ENCODE measurements at places on chromosomes 7 and 10.
A peak's percentile ranks its signal among the peaks of the same experiment; 100 is the strongest.

DNA sequence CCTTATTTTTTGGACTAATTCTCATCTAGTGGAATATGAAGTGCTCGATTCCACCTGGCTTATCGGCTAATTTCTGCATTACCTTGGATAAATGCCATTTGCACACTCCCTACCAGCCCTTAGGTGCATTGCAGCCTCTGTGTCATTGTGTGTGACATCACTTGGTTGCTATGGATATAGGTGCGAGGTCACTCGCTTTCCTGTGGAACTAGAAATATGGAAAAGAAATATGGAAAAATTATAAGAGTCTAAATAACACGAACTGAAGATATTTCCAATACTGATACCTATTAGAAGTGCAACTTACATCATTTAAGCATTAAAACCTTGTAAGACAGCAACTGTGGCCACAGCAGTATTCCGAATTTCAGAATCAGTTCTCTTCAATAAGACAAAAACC is 2.0 kb downstream of the YWHAG start:
- DNase-seq = no peak

- DNase-seq = no peak
Measured at GRCh38 chr7:149325248-149325647, 63.3 kb downstream of the ZNF783 start.

DNA sequence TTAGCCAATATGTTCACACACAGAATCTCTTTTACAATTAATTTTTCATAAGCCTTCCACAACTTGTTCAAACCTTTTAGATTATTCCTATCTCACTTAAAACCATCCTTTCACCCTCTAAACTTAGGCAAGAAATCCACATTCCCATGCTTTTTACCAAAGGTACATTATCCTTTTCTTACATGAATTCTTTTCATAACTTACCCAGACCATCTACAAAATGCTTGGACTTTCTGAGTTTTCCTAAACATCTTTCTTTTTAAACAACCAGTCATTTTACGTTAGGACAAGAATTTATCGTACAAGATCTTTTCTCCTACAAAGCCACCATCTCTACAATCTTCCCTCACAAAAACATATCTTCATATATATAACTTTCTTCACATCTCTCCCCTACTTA is 18.8 kb upstream of the GARS1 start:
- DNase-seq = no peak

DNA sequence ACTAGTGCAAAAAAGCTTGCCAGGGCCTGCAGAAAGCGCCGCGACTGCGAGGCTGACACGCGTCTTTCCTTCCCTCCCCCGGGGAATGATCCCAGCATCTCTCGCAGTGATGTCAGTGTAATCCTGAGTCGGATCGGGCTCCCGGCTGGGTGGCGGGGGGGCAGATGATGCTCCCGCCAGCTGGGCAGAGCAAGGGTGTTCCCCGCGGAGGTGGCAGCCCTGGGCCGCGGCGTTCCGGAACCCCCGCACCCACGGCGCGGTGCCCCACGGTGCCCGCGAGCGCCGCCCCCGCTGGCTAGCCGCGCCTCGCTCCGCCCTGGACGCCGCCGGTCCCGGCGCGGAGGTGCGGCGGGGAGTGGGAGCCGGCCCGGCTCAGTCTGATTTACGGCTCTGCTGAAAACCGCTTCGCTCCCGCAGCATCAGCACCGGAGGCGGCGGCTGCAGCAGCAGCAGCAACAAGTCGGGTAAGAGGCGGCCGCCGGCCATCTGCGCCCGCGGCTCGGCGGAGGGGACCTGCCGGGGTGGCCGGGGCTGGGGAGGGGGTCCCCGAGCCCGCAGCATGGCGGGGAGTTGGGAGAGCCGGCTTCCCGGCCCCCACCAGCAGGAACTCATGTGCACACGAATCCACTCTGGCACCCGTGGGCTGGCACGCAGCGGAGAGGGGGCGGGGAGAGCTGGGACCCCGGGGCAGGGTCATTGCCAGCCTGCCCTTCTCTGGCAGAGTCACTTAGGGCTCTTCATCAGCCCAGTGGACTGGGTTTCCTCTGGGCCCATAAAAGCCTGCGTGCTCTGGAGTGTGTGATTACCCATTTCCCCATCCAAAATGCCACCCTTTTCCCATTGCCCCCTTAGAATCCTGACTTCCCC is at the start of gene ZNF365:
TSS of gene ZNF365 (plus strand) at position 375 of the 867 bp plus-strand sequence. CDS start 1,825 bp downstream, outside the sequence.
- peak; percentile 41 for DNase-seq

DNA sequence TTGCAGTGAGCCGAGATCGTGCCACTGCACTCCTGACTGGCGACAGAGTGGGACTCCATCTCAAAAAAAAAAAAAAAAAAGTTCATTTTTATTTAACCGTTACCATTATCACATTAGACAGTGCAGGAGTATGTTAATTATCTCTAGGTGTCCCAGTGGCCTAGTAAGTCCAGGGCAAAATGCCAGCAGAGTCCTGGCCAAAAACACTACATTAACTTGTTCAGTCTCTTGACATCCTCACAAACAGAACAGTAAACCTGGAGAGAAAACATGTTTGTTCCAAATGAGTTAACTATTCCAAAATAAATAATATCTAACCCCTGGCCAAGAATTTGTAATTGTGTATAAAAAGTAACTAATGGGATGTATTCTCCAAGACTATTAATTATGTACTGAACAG is 43.2 kb downstream of the PTPRZ1 start:
- no peak for DNase-seq

DNA sequence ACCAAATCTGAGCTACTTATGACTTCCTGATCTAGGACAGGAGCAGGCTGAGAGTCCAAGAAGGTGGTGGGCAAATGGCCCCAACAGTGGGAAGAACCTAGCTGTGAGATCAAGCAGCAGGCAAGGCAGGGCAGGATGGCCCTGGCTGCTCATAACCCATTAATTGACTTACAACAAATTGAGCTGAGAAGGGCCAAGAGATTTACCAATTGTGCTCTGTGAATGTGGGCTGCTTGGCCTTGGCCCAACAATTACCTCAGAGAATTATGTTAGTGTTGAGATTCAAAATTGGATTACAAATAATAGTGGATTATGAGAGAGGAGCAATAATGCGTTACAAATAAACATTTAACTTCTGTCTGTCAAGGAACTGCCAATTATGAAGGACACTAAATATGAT is 956.5 kb downstream of the KCNMA1 start:
- no peak for DNase-seq

GRCh38 chr7:155770241-155770640 is 42.0 kb downstream of the SHH start:
- DNase-seq = no peak

DNA sequence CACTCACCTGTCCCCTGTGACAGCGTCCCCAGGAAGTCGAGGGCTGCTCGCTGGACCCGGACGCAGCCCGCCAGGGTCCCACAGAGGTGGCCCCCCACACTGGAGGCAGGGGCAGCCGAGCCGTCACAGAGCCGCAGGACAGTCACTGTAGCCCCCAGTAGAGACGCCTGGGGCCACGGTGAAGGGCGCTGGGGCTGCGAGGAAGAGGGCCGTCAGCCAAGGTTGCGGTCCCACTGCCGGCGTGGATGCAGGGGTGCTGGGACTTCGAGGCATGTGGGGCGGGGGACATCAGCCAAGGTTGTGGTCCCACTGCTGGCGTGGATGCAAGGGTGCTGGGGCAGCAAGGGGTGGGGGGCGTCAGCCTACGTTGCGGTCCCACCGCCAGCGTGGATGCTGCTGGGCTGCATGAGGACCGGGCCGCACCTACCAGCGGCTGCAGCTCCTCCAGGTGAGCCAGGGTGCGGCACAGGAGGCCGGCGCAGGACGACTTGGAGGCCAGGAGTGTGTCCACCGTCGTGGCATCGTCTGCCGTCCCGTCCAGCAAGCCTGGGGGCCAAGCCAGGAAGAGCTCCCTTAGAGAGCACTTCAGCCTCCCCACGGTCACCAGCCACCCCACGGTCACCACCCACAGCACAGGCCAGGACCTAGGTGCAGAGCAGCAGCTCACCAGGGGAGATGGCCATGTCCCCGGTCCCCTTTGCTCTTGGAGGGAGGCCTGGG is 13.9 kb downstream of the BRAT1 start:
- no peak for DNase-seq

- no peak for DNase-seq
Measured at GRCh38 chr7:47580811-47581331, 1.0 kb downstream of the TNS3 start.

GRCh38 chr7:23022258-23022769 is 8.4 kb upstream of the HYCC1 start:
- DNase-seq = no peak

- DNase-seq = no peak
Measured at GRCh38 chr7:44324204-44324480, 1.3 kb downstream of the CAMK2B start.

DNA sequence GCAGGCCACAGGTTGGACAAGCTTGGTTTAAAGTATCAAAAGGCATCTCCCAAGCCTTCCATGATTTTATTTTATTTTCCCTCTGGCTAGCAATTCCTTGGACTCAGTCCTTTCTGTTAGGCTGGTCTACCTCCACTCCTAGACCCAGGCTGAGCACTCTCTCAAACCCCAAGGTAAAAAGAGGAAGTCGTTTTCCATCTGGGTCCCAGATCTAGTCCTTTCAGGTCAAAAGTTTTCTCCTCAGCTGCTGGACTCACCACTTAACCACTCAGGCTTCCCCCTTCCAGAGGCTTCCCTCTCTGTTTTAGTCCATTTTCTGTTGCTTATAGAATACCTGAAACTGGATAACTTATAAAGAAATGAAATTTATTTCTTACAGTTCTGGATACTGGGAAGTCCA is 252.3 kb upstream of the MKLN1 start:
- DNase-seq = no peak

GRCh38 chr10:120607710-120608703 is 151.0 kb downstream of the PLPP4 start:
- no peak for DNase-seq

- no peak for DNase-seq
Measured at GRCh38 chr7:71459132-71459531, 327.2 kb downstream of the GALNT17 start.

- peak; percentile 36 for DNase-seq
Measured at GRCh38 chr10:129035052-129035827, 431.8 kb upstream of the MGMT start.

DNA sequence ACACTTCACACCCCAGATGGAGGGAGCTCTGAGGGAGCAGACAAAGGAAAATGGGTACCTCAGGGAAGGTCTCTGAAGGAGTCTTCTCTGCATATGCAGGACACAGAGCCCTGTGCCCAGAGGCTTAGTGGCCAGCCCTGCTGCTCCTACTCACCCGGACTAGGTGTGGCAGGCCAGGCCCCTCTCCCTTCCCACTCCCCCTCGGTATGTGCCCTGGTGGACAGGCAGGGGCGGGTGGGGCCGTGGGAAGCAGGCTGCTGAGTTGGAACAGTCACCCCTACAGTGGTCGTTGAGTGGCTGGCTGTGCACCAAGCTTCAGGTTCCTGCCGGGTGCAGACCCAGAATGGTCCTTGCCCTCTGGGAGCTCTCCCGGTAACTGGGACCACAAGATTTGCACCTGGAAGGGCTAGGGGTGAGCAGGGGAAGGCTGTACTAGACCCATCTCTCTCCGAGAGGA is 68.6 kb downstream of the ZMIZ1 start:
- no peak for DNase-seq

GRCh38 chr10:31708046-31708445 is 220.6 kb downstream of the ARHGAP12 start:
- DNase-seq = no peak

- DNase-seq = no peak
Measured at GRCh38 chr10:79314761-79315601, 32.3 kb upstream of the PPIF start.

DNA sequence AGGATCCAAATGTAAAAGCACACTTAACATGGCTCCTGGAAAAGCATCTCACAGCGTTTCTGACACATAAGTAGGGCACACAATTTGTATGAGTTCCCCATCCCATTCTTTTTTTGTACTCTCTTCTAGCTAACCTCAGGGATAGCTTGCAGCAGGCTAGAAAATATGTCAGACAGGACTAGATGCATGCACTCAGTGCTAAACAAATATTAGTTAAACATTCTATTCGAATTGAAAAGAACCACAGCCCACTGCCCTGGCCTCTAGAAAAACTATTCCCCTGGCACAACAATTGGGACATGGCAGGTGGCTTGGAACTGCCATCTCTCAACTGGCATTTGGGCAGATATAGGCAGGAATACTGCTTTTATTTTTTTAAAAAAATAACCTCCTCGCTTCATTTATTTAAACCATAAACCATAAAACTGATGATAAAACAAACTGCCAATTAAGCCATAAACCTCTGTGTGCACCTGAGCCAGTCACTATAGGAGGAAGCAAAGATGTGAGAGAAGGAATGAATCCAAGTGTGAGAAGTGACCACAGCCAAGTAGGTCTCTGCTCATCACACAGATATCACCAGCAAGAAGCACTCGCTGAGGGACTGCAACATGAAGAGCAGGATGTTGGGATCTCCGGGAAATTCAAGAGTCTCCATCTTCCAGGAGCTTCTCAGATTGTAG is 394.1 kb downstream of the NEBL start:
- DNase-seq = no peak

DNA sequence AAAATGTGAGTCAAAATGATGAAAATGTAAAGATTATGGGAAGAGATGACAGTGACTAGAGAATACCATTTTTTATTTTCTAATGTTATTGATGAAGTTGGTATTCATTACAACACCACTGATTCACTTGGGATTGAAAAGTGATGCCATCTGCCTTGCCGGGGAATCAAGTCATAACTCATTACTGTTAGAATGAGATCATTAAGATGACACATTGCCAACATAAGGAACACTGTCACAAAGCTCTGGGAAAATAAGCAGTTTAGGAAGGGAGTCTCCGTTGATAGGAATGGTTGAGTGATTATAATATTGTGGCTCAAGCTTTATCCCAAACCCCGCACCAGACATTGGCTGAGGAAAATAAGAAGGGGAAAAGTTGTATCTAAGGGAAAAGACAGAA is 121.5 kb upstream of the PLPP4 start:
- no peak for DNase-seq

DNA sequence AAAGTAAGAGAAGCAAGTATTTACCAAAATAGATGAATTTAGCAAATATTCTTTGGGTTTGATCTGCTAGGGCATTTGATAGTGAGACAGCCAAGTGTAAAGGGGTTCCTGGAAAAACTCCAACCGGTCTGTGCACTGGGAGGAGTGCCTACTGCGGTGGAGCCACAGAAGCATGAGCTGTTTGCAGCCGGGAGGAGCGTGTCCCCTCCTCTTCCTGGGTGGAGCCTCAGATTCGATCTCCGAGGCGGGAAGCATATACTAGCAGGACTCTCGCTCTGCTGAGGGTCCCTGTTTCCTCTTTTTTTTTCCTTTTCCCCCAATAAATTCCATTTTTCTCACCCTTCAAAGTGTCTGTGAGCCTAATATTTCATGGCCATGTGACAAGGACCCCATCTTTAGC is 45.1 kb upstream of the MET start:
- DNase-seq = no peak

DNA sequence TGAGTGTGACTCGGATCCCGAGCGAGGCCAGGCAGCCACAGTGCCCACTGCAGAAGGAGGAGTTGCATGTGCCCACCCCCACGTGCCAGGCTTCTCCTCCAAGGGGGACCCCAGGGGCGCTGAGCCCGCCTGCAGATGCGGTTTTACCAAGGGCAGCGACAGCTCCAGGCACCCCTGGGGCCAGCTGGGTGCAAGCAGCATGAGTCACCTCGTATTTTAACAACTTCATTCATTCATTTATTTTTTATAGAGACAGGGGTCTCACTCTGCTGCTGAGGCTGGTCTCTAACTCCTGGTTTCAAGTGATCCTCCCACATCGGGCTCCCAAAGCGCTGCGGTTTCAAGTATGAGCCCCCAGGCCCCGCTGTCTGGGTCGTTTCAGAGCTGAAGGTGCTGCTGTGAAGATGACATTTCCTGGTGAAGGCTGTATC is 1.3 kb upstream of the FOXL3 start:
- DNase-seq = no peak

All from activated naive CD4-positive, alpha-beta T cell treated with anti-CD3 and anti-CD28 coated beads, Interleukin-2, amount 50 U/mL, for 16 hours (primary cell).